A549 treated with dexamethasone at 1 μM for 4 hours (cell line): ENCODE measurements at places on chromosomes 2 and 18. TPM values are rescaled to one million over a fixed set of nuclear protein-coding genes. Genes with fewer than 3 reads are reported as not detected.

Gene SCYGR4
- not detected in 5 replicates for total RNA-seq

Gene CLHC1
- 1.0 to 2.4 TPM (median 2.2 TPM) in 5 replicates for total RNA-seq

Gene ASB3
- 10.5 to 13.6 TPM (median 11.9 TPM) in 5 replicates for total RNA-seq

Gene RAB10
- total RNA-seq: 270 to 306 TPM (median 281 TPM) in 5 replicates

Gene REG3G
- not detected in 5 replicates for total RNA-seq
